Upper lobe of right lung (tissue), 1 donor: ENCODE measurements at places on chromosomes 2 and 18. TPM values are rescaled to one million over a fixed set of nuclear protein-coding genes. Genes with fewer than 3 reads are reported as not detected.

DNA sequence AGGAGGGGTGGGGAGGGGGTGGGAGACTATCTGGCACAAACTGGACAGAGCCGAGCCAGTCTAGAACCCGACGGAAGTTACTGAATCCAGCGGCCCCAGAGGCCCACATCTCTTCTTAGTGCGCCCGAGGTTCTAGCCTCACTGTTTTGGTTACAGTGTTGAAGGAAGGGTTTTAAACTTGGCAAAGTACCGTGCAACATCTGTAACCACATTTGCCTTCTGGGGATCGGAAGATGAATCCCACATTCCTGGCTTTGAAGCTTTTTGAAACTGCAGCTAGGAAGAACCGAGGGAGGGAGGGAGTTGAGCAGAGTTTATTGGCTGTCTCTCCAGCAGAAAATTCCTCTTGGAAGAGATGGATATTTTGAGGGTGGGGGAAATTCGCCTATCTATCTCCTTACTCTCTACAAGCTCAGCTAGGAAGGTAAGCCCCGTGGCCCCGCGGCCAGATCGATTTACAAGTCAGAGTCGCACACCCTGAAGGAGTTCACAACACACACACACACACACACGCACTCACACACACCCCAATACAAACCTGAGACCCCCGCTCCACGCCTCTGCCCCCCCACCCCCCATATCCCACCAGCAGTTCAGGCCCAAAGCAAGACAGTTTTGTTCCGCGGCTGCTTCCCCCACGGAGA is 1.0 kb downstream of the ACVR1 start:
- peak overlapping the region; percentile 80 for H3K27ac ChIP-seq
- H3K4me3 ChIP-seq = peak overlapping the region; percentile 77
- H3K4me1 ChIP-seq = peaks cover 21% of the 10 kb centered on the region
- DNase-seq = peak; percentile 70
- H3K27me3 ChIP-seq = no peaks in the 10 kb centered on the region

- no peaks in the 10 kb centered on the region for H3K27me3 ChIP-seq
- H3K4me3 ChIP-seq = no peak overlapping the region
- H3K4me1 ChIP-seq = no peaks in the 10 kb centered on the region
- no peak for DNase-seq
Measured at GRCh38 chr2:121309801-121310200, 24.8 kb upstream of the TFCP2L1 start.

DNA sequence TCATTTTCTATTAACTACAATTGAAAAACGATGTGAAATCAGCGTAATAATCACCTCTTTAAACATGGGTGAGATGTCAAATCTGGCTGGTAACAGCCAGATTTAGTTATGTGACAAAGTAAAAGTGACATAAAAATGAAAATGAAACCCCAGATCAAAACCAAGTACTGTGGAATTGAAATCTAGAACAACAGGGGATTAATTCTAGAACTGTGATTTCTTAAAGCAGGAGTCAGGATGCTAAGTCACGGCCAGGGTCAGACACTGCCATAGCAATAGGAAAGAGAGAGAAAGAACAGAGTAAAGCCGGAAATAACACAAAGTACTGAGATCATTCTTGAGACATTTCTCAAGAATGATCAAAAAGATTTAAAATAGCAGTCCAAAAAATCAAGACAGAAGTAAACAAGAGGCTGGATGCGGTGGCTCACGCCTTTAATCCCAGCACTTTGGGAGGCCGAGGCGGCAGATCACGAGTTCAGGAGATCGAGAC is 1183.7 kb upstream of the NXPH2 start:
- H3K27me3 ChIP-seq = no peaks in the 10 kb centered on the region
- no peak for DNase-seq
- H3K4me3 ChIP-seq = no peak overlapping the region
- no peak overlapping the region for H3K27ac ChIP-seq
- no peaks in the 10 kb centered on the region for H3K36me3 ChIP-seq

DNA sequence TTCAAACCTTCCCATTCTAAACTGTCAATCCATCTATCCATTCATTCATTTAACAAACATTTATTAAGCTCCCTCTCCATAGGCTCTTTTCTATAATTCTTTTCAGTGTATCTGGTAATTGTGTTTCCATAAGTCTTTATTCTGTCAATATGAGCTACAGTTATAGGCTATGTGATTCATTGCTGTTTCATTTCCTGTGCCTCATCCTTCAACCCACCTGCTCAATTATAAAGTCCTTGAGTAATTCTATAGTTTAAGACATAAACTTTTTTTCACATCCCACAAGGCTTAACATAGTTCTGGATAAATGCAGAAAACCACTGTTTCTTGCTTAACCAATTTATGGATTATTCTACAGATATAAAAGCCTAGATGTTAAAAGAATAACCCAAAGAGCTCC is 84.2 kb upstream of the PIK3C3 start:
- no peaks in the 10 kb centered on the region for H3K4me1 ChIP-seq
- H3K27me3 ChIP-seq = no peaks in the 10 kb centered on the region
- DNase-seq = no peak

GRCh38 chr2:64792995-64793639 is 139.4 kb upstream of the SERTAD2 start:
- DNase-seq = no peak
- H3K27ac ChIP-seq = no peak overlapping the region
- no peak overlapping the region for H3K4me3 ChIP-seq
- H3K36me3 ChIP-seq = no peaks in the 10 kb centered on the region
- no peaks in the 10 kb centered on the region for H3K27me3 ChIP-seq
- peaks cover 20% of the 10 kb centered on the region for H3K4me1 ChIP-seq

Gene CYP27C1
- not detected for total RNA-seq

Gene CBLN2
- 0.26 TPM for total RNA-seq

- H3K27ac ChIP-seq = no peak overlapping the region
- H3K36me3 ChIP-seq = no peaks in the 10 kb centered on the region
- no peak for DNase-seq
- H3K4me3 ChIP-seq = no peak overlapping the region
Measured at GRCh38 chr2:35873921-35874320, 481.7 kb upstream of the CRIM1 start.

GRCh38 chr2:45974056-45974455 is 322.6 kb downstream of the PRKCE start:
- H3K36me3 ChIP-seq = no peaks in the 10 kb centered on the region
- H3K4me3 ChIP-seq = no peak overlapping the region
- no peaks in the 10 kb centered on the region for H3K27me3 ChIP-seq
- no peak for DNase-seq
- H3K4me1 ChIP-seq = no peaks in the 10 kb centered on the region
- H3K27ac ChIP-seq = no peak overlapping the region

- no peaks in the 10 kb centered on the region for H3K27me3 ChIP-seq
- peaks cover 100% of the 10 kb centered on the region for H3K36me3 ChIP-seq
- no peak overlapping the region for H3K4me3 ChIP-seq
- no peak overlapping the region for H3K27ac ChIP-seq
Measured at GRCh38 chr2:99397266-99397920, 60.2 kb downstream of the EIF5B start.

Gene BBS5
- total RNA-seq = 6.0 TPM

DNA sequence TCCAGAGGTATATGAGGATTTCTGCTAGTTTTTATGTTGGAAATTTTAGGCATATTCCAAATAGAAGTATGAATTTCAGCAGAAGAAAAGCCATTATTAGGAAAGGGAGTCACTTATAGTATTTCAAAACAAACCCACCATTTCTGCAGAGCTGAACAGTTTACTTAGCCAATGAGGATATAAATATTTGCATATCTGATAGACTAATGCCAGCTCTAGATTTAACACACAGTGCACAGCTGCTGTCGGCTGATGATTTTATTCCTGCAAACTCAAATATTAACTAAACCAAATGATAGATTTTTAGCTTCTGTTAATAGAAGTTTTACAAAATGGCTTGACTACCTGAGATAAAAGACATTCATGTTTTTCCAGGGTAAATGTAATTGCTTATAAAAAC is 375.8 kb upstream of the FANCL start:
- H3K27ac ChIP-seq = no peak overlapping the region
- H3K27me3 ChIP-seq = no peaks in the 10 kb centered on the region
- no peaks in the 10 kb centered on the region for H3K36me3 ChIP-seq
- H3K4me3 ChIP-seq = no peak overlapping the region
- no peaks in the 10 kb centered on the region for H3K4me1 ChIP-seq
- no peak for DNase-seq

DNA sequence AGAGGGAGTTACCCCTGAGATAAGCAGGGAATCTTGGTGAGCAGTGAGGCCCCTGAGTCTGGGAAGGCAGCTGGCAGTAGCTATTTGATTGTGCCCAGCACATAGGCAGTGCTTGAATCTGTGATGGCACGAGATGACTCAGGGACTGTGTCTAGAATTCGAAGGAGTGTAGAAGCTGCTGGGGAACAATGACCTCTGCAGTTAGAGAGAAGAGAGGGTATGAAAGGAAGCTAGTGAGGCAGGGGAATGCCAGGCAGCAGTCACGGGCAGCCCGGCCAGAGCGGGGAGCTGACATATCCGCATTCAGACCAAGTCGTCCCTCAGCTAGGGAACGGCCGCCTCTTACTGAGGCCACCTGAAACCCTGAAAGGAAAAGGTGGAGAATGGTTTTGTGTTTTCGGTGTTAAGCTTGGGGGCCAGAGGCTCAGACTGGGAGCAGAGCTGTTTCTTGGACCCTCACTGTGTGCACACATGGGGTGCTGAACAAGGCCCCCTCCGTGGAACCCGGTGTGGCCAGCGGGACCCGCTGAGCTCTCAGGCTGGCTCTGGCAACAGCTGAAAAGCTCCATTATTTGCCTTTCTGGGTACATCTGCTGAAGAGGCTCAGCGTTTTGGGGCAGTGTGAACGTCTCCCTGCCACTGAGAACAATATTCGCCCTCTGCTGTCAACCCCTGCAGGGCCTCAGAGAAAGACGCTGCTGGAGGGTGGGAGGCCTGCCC is 32.9 kb downstream of the ARHGEF4 start:
- H3K36me3 ChIP-seq = no peaks in the 10 kb centered on the region
- no peaks in the 10 kb centered on the region for H3K4me1 ChIP-seq
- H3K27ac ChIP-seq = no peak overlapping the region
- no peaks in the 10 kb centered on the region for H3K27me3 ChIP-seq
- no peak overlapping the region for H3K4me3 ChIP-seq

DNA sequence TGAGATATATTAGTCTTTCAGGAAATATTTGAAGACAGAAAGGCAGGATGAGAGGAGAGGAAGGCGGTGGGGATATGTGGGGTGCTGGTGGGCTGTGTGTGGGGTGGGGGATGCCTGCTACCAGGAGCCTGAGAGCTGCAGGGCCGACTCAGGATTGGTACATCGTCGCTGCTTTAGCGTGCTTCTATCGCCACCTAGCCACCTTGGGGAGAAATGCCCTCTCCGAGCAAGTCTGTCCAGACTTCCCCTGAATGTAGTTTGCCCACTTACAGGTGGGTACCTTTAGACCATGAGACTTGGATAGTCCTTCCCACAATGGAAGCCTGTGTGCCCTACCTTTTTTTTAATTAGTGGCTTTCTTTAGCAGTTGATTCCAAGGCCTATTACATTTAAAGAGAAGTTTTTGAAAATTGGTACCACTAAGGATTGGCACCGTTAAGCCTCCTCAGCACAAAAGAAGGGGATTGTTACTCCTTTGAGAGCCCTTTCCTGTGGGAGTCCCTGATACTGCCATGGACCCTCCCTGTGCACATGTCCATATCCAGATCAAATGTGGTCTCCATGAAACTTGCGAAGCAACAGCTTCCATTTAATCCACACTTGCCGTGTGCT is 114.1 kb upstream of the NDUFV2 start:
- no peak overlapping the region for H3K4me3 ChIP-seq
- no peaks in the 10 kb centered on the region for H3K27me3 ChIP-seq
- no peaks in the 10 kb centered on the region for H3K4me1 ChIP-seq
- no peaks in the 10 kb centered on the region for H3K36me3 ChIP-seq

Gene FLACC1
- 3.6 TPM for total RNA-seq

GRCh38 chr18:67518566-67518965 is 2.0 kb upstream of the DSEL start:
- no peak overlapping the region for H3K27ac ChIP-seq
- H3K36me3 ChIP-seq = no peaks in the 10 kb centered on the region
- H3K27me3 ChIP-seq = no peaks in the 10 kb centered on the region
- H3K4me1 ChIP-seq = peaks cover 9% of the 10 kb centered on the region
- H3K4me3 ChIP-seq = no peak overlapping the region

DNA sequence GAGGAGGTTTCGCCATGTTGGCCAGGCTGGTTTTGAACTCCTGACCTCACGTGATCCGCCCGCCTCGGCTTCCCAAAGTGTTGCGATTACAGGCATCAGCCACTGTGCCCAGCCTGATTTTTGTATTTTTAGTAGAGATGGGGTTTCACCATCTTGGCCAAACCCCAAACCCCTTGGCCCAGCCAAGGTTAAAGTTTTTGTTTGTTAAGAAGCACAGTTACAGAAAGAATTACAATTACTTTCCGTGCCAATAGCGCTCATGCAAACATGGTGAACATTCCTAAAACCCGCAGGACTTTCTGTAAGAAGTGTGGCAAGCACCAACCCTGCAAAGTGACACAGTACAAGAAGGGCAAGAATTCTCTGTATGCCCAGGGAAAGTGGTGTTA is 26.1 kb downstream of the ITSN2 start:
- no peak overlapping the region for H3K27ac ChIP-seq
- peak; percentile 68 for DNase-seq
- H3K36me3 ChIP-seq = no peaks in the 10 kb centered on the region
- H3K4me1 ChIP-seq = peaks cover 34% of the 10 kb centered on the region

GRCh38 chr18:51074605-51075004 is 44.6 kb downstream of the SMAD4 start:
- no peaks in the 10 kb centered on the region for H3K27me3 ChIP-seq
- no peak overlapping the region for H3K4me3 ChIP-seq
- H3K36me3 ChIP-seq = peaks cover 55% of the 10 kb centered on the region
- H3K27ac ChIP-seq = no peak overlapping the region
- no peaks in the 10 kb centered on the region for H3K4me1 ChIP-seq

Gene PDE11A
- not detected for total RNA-seq

- no peak overlapping the region for H3K27ac ChIP-seq
- no peak overlapping the region for H3K4me3 ChIP-seq
Measured at GRCh38 chr18:58125183-58125582, 81.2 kb downstream of the NEDD4L start.

DNA sequence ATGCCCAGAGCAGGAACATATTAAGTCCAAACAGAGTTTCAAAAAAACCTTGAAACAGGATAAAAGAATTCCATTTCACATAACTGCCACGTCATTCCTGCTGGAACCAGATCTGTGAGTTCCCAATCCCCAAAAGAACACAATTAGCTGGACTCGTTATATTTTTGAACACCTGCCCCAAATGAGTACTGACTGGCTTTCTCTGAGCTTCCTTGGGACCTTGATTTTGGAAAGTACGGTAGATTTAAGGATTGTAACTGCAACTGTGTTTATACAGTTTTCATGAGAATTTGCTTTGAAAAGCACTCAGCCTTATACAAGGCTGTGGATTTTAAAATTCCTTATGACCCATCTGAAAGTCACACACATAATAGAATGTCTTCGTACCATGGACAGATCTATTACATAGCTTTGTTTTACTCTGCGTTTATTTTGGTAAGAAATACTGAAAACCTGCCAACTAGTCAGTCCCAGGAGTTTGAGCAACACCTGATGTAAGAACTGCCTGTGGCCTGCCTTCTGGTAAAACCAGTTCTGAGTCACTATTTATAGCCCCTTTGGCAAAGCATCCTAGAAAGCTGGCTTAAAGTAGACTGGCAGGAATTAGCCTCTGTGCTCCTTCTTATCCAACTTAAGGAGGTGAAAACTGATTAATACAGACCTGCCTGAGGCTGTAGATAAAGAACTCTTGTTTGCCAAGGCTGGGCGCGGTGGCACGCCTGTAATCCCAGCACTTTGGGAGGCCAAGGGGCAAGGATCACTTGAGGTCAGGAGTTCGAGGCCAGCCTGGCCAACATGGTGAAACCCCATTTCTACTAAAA is 48.1 kb downstream of the MERTK start:
- peaks cover 13% of the 10 kb centered on the region for H3K4me1 ChIP-seq
- peak; percentile 78 for DNase-seq
